ENCODE measurements at places on chromosomes 2 and 18.

- DNase-seq: peak; percentile 37
Observed at GRCh38 chr18:55522011-55522410, 66.0 kb downstream of the TCF4 start.

DNA sequence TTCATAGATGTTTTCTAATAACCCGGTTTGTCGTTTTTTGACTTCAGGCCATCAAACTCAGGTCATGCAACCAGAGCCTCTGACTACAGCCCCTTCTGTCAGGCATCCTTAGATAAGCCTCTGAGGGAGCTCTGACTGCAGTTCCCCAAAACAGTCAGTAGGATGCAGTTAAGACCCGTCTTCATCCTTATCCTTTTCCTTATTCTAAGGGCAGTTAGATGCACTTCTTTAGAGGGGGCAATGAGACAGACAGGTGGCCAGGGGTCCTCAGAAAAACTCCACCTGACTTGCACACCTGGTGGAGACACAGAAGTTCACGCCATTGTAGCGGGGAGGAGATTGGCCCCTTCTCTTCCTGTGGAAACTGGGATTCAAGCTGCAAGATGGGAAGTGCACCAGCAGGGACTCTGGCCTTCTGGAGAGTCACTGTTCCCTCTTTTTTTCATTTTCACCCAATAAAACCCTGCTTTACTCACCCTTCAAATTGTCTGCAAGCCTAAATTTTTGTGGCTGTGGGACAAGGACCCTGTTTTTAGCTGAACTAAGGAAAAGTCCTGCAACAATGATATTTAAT lies 104.8 kb upstream of the TFPI start:
- DNase-seq: peak; percentile 2

GRCh38 chr2:170365686-170366085 lies 187.7 kb downstream of the MYO3B start:
- DNase-seq: no peak

DNA sequence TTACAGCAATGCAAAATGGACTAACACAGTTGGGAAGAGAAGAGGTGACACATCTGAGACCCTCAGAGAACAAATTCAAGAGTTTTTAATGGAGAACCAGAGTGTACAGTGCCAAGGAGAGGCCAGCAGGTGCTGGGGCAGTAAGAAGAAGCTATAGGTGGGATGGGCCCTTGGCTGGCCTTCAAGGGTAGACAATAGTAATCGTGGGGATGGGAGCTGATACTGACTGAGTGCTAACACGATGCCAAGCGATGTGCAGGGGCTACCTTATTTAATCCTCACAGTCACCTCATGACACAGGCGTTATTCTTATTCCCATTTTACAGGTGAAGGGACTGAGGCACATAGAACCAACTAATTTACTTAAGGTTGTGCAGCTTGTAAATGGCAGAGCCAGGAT lies 131.9 kb upstream of the ID2 start:
- no peak for DNase-seq

DNA sequence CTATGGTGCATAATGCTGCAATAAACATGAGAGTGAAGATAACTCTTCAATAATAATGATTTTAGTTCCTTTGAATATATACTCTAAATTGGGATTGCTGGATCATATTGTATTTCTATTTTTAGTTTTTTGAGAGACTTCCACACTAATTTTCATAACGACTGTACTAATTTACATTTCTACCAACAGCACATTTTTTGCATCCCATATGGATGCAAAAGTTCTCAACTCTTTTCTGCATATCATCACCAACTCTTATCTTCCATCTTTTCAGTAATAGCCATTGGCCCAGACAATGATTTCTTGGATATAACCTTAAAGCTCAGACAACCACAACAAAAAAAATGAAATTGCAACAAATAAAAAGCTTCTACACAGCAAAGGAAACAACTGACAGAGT lies 1082.4 kb downstream of the CNTNAP5 start:
- DNase-seq: no peak

- DNase-seq: peak; percentile 73
Observed at GRCh38 chr2:218168635-218169462, 2.1 kb upstream of the CXCR1 start.

- DNase-seq: no peak
Observed at GRCh38 chr18:72233106-72233505, 311.0 kb downstream of the CBLN2 start.

GRCh38 chr2:208571764-208572131 lies 165.2 kb downstream of the PTH2R start:
- DNase-seq: no peak

DNA sequence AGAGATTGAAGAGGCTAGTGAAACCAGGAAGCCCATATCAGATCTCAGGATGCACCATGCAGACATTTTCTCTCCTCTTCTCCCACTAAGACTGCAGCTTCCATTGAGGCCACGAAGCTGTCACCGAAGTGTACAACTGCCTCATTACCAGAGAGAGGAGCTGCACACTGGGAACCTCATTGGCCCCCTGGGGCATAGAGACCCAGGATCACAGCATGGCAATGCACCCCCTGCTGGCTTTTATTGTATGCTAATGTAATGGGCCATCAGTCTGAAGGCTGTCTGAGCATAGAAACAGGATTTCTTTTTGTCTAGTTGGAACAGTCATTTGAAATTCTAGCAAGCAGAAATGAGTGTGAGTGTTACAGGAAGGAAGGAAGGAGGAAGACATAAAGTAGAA lies 861.6 kb upstream of the CELF4 start:
- DNase-seq: no peak

- peak; percentile 46 for DNase-seq
Observed at GRCh38 chr2:240149943-240150784, 9.7 kb upstream of the OTOS start.

- no peak for DNase-seq
Observed at GRCh38 chr2:101574622-101575021, 99.7 kb upstream of the RFX8 start.

GRCh38 chr2:3611589-3611988 lies 16.7 kb downstream of the COLEC11 start:
- DNase-seq: no peak

- DNase-seq: no peak
Observed at GRCh38 chr2:19675856-19676460, 225.8 kb downstream of the TTC32 start.

GRCh38 chr2:20371323-20372025 lies 20.8 kb upstream of the PUM2 start:
- DNase-seq: no peak

DNA sequence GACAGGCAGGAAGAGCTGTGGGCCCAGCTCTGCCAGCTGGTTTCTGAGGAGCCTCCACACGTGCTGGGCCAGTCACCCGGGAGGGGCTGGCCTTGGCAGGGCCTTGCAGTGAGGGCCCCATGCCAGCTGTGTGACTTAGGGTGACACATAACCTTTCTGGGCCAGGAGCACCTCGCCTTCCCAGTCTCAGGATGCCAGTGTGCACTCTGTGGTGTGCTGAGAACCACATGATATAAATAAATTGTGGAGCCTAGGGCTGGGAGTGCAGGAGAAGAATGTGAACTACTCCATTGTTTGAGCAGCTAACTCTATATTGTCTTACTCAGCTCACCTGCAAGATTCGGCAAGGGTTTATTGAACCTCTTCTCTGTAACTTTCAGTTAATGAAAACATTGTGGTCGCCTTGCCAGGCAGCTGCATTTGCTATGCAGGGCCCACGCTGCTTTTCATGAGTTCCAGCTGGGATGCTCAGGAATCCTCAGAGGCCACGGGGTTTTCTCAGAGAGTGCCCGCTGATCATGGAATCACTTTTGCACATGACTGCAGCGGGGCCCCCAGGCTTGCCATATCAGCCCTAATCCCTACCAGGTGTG lies 222.3 kb downstream of the SH3RF3 start:
- DNase-seq: no peak

DNA sequence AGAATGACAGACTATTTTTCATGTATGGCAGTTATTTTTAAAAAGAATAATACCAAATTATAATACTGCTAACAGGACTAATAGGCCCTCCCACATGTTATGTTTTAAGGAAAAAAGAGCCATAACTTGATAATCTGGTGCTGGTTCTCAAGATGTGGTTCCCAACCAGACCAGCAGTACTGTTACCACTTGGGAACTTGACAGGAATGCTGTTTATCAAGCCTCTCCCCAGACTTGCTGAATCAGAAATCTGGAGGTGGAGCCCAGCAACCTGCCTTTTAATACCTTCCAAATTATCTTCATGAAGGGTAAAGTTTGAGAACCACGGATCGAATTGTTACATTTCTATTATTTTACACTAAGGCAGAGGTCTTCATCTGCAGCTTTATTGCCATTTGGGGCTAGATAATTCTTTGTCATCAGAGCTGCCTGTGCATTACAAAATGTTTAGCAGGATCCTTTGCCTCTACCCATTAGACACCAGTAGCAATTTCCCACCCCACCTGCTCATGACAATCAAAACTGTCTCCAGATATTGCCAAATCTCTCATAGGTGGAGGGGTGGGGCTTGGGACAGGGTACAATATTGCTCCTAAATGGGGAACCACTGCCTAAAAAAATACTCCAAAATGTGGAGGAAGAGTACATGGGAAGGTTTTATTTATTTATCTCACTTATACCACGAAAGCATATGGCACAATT lies 629.6 kb downstream of the ARHGAP15 start:
- no peak for DNase-seq

- peak; percentile 61 for DNase-seq
Observed at GRCh38 chr2:177147093-177147694, 65.4 kb upstream of the HNRNPA3 start.

- DNase-seq: no peak
Observed at GRCh38 chr2:120037995-120038541, 25.2 kb downstream of the EPB41L5 start.

- DNase-seq: no peak
Observed at GRCh38 chr18:70376914-70377258, 88.0 kb downstream of the SOCS6 start.

DNA sequence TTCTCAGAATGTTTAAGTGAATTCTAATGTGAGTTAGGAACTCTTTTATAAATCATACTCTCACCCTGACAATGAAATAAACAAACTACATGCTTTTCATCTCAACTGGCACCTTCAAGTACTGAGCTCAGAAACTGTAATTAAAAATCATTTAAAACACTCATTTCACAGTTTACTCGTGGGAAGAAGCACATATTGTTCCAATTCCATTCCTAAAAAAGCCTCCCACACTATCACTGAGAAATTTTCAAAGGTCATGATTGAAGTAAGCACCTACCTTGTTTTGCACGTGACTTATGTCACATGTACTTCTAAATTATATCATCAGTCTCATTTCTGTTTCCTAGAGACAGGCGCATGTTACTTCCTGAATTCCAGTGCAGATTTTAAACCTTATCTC lies 678.1 kb upstream of the SLC8A1 start:
- DNase-seq: no peak
